SK-N-DZ (cell line): ENCODE measurements at places on chromosomes 4 and X.

DNA sequence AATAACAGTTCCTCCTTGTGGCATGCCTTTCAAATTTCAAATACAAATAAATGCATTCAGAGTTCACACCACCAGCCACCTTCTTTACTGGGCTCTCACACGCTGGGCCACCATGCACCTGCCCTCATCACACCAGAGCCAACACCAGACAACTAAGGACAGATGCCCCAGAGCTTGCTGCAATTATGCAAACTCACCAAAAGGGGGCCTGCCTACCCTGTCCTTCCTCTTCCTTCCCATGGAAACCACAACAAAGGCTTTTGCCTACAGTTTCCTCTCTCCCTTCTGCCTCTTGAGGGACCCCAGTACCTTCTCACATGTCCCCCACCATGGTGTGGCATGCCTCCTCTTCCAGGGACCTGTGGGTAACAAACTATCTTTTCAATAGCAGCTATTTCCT lies 1333.9 kb upstream of the TENM3 start:
- DNase-seq, result peak; percentile 6

- no peak for DNase-seq
Measured at GRCh38 chrX:125727117-125727516, 407.4 kb downstream of the TEX13C start.

DNA sequence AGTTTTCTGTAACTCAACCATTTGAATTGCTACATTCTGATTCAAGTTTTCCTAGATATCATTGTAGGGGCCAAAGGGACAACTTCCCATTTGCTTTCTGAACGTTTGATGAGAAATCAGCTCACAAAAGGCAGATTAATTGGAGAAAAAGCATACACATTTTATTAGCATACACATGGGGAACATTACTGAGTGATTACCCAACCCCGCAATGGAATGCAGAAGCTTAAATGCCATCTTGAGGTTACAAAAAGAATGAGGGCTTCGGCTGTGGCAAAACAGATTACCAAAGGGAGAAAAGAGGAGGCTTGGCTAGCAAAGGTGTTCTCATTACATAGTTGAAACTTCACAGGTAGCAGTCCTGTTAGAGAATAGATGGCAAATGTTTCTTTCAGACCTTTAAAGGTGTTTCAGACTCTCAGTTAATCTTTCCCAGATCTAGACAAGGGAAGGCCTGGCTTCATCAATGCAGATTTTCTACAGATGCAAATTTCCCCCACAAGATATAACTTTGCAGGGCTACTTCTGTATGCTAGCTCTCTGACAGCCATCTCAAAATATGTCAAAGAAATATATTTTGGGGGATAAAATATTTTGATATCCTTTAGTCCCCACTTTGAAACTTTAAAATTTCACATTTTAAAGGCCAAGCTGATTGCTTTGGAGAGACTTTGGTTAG lies 26.5 kb upstream of the HERC6 start:
- DNase-seq, result no peak

GRCh38 chr4:105257817-105258495 lies 111.3 kb downstream of the TET2 start:
- DNase-seq, result no peak

- DNase-seq, result no peak
Measured at GRCh38 chrX:97587171-97587570, 703.5 kb downstream of the RPA4 start.

DNA sequence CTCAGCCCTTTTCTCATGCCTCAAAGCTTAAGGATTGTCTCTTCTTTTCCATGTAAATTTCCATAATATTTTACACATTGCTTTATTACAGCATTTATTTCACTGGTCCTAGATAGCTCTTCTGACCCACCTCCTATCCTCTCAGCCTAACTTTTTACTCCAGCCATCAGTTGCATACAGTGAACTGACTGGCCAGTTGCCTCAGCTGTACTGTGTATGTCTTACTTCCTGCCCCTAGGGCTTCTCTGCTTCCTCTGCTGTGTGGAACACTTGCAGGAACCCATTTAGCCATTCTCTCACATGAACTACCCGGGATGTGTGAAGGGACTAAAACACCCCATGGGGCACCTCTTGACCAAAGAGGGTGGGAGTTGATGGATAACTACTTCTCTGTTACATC lies 18.0 kb downstream of the C4orf33 start:
- DNase-seq, result no peak

- no peak for DNase-seq
Measured at GRCh38 chr4:67051000-67051789, 494.1 kb downstream of the CENPC start.

DNA sequence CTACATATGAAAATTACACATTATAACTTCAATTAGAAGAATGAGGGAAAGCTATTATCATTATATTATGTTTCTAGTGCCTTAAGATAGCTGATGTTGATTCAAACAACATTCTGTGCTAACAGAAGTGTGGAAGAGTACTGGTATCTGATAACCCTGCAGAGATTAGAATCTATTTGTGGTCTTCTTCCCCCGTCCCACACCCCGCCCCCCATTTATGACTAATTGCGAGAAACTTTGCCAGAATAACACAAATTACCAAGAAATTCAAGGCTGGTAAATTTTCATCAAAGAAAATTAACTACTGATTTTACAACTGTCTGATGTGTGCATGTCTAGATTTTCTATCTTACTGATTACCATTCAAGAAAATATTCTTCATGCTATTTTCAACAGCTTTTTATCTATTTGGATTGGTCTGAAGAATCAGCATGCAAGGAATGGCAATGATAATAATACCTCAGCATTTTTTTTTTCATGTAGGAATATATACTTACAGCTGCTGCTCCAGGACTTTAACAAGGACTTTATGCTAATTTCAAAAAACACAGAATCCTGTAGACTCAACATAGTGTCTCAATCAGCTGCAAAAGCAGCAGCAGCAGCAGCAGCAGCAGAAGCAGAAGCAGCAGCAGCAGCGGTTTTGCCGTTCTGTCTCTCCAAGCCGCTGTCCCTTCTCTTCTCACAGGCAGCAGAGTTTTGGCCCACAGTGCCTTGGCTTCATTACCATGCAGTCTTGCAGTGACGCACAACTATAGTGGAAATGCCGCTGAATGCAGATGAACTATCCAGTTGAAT lies 126.7 kb downstream of the FRYL start:
- peak; percentile 13 for DNase-seq

GRCh38 chrX:113390531-113390930 lies 549.9 kb upstream of the AMOT start:
- DNase-seq, result no peak

- DNase-seq, result no peak
Measured at GRCh38 chrX:11755724-11756123, 2.3 kb upstream of the MSL3 start.

- DNase-seq, result no peak
Measured at GRCh38 chr4:1367936-1368289, 20.9 kb downstream of the UVSSA start.

- no peak for DNase-seq
Measured at GRCh38 chr4:97577004-97577403, 566.3 kb downstream of the STPG2 start.

DNA sequence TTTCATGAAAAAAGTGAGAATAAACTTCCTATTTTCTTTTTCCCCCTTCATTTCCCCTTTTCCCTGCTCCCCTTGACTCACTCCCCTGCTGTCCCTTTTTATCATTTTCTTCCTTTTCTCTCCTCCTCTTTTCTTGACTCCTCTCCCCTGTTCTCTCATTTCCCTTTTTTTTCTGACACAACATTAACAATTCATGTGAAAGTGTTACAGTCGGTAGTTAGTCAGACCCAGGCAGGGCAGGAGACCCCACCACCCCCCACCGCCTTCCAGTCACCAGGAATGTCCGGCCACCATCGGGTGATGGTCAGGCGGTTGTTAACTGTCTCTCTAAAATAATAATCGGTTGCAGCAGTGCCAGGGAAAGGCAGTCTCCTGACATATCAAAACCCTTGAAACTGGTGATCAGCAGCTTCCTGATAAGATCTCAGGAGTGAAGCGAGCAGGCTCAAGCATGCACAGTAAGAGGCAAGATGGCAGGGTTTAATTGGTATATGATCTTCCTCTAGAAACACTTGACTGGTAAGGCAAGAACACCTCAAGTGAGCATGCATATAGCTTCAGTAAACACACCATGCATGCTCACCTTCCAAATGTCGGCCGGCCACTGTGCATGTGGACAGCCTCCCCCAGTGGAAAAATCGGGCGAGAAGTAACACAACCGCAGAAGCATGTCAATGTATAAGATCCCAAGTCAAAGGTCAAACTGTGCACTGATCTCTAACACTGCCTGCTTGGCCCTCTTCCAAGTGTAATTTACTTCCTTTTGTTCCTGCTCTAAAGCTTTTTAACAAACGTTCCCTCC lies 191.4 kb downstream of the NDST4 start:
- peak; percentile 5 for DNase-seq

DNA sequence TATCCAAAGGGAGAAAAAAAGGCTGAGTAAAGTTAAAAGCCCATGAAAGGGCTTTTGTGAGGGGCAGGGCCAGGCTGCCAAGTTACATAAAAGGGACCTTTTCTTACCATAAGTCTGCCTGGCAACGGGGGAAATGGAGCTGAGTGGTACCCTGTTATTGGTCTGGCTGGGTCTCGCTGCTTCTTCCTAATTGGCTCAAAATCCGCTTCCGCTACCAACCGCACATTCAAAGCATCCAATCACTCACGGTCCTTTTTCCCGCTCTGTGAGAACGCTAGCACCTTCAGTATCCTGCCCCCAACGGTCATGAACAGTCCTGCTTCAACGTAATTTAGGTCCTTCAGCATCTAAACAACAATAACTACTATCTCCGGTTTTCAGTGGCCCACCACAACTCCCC lies 611 bp downstream of the TEX11 start:
- DNase-seq, result no peak

- no peak for DNase-seq
Measured at GRCh38 chr4:82247171-82247570, 126.6 kb downstream of the HNRNPD start.

- DNase-seq, result no peak
Measured at GRCh38 chr4:26131711-26132110, 189.1 kb upstream of the RBPJ start.

GRCh38 chr4:100083289-100083688 lies 107.0 kb downstream of the DDIT4L start:
- DNase-seq, result no peak

DNA sequence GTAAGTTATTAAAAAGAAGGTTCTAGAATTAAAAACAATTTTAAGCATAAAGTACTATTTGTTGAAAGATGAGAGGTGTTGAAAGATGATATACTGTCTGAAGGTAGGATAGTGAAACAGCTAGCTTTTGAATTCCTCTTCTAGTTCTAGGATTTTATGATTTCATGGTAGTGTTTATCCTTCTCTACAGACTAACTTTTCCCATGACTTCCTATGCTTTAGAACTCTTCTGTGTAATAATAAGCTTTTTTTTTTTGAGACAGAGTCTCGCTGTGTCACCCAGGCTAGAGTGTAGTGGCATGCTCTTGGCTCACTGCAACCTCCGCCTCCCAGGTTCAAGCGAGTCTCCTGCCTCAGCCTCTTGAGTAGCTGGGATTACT lies 96.0 kb upstream of the NUDT6 start:
- no peak for DNase-seq

DNA sequence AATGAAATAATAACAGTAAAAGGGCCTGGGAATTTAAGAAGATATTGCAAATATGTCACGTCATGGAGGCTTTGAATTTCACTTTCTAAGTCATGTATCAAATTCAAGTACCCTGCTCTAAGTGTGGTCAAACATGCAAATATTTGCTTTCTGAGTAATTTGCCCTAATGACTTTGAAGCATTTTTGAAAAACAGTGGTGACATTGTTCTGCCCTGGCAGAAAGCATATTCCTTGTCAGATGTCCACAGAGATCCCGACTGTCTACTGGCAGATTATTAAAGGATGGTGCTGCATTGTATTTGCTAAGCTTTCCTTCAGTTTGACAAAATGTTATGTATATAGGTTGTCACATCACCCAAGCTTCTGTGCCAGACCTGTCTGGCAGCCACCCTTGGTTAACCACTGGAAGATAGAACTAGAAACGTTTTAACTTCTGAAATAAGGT lies 92.5 kb downstream of the ANK2 start:
- no peak for DNase-seq

GRCh38 chr4:159019356-159019755 lies 83.5 kb upstream of the RAPGEF2 start:
- DNase-seq, result no peak

GRCh38 chr4:82500435-82501153 lies 61.2 kb downstream of the TMEM150C start:
- DNase-seq, result no peak

- DNase-seq, result no peak
Measured at GRCh38 chr4:625631-626161, 323 bp downstream of the PDE6B start.

DNA sequence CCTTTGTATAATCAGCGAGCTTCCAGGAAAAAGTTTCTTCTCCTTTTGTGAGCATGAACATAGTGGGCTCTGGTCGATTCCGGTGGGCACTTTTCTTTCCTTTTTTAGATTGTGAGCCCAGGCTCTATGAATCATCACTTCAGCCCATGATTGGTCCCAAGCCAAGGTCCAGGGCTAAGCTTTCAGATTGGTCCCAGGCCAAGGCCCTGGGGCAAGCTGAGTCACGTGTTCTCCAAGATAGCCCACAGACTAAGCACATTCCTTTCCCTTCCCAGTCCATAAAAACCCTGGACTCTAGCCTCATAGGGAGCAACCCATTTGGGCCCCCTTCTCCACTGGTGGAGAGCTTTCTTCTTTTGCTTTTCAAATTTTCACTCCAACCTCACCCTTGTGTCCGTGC lies 430.5 kb downstream of the NAP1L3 start:
- DNase-seq, result no peak

DNA sequence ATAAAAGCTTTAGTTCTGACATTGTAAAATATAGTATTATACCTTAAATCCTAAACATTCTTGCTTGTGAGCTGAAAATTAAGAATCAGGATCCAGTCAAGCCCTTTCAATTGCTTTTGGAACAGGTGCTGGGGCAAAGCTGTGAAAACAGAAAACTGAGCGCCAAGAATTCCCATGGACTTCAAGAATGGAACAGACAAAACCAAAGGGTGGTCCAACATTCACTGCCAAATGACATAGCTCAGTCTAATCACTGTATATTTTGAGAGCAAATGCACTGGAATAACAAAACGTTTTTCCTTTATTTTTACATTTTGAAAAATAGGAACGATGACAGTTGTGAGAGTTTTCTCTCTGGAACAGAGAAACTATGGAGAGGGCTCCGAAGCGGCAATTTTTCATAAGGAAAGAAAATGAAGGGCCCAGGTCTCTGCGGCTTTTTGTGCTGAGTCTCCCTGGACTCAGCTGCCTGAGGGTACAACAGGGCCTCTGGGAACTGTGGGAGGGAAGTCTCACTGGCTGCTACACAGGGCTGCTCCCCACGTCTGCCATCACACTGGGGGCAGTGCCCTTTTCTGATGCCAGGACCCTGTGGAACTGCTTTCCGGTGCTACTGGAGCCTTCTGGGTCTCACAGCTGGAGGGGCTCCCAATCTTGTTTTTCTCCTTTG lies 56.0 kb upstream of the BMPR1B start:
- DNase-seq, result no peak

- DNase-seq, result peak; percentile 9
Measured at GRCh38 chr4:99117876-99118693, 26.0 kb downstream of the ADH4 start.

GRCh38 chrX:106208154-106208553 lies 40.0 kb downstream of the PWWP3B start:
- DNase-seq, result no peak
